ENCODE measurements at places on chromosomes 11 and 22.
A peak's percentile ranks its signal among the peaks of the same experiment; 100 is the strongest.

- no peak for DNase-seq
Measured at GRCh38 chr11:8717876-8718753, 35.5 kb downstream of the RPL27A start.

DNA sequence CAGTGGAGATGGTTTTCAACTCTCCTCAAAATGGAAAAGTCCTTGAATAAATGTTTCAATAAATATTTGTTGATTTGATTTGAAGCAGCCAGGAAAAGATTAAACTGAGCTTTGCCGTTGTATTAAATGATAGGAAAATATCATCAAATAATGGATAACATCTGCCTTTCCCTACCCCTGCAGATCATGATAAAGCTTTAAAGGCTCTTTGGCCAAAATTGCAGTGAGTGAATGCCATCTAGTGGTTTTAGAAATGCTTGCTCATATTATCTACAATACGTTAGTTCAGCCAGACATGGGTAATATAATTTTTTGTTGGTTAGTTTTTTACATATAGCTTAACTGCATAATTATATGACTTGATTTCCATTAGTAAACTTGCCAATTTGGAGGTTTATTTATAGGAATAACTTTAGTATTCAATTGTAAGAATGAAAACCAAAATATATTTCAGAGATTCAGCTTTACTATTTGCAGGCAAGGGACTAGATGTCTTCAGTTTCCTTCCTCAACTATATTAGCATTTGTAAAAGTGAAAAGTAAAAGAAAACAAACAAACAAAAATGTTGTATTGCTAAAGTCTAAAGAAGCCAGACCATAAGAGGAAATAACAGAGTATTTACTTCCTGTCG is 159.2 kb downstream of the MSANTD4 start:
- DNase-seq = no peak

DNA sequence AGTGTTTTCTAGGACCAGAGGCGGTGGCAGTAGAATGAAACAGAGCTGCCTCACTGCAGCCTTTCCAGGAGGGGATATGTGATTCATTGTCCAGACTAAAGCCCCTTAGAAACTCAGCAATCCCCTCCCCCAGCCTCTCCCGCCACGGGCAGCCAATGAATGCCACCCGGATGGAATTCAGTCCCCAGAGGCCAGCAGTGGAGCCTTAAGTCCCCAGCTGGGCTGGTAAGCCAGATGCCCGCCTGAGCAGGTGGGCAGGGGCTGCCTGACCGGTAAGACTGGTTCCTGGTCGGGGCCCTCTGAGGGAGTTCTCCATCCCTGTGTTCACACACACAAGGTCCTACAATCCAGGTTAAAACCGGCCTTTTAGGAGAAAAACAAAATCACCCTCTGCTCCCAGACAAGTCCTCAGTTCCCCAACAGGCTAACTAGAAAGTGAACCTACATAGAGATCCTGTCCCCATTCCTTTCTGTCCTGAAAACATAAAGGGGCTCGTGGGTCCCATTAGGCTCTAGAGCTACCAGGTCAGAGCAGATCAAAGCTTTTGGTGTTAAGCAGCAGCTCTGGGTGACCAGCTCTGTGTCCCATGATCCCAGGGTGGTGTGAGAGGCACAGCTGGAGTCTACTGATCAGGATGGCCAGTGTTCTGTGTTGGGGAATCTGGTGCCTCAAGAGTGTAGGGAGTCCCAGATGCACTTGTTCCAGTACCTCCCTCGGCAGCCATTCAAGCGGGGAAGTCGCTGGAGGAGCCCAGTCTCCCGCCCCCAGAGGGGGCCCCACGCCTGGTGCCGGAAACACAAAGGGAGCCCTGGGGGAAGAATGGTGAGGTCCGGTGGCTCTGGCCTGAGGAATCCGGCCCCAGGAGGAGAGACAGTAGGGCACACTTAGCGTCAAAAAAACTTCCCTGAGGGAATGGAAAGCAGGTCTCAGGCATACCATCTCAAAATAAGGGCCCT is 2.6 kb downstream of the PATZ1 start:
- DNase-seq = no peak

GRCh38 chr11:75532200-75533048 is 6.7 kb upstream of the GDPD5 start:
- peak; percentile 88 for DNase-seq

- DNase-seq = peak; percentile 67
Measured at GRCh38 chr11:64874308-64875240, 3.8 kb downstream of the EHD1 start.

DNA sequence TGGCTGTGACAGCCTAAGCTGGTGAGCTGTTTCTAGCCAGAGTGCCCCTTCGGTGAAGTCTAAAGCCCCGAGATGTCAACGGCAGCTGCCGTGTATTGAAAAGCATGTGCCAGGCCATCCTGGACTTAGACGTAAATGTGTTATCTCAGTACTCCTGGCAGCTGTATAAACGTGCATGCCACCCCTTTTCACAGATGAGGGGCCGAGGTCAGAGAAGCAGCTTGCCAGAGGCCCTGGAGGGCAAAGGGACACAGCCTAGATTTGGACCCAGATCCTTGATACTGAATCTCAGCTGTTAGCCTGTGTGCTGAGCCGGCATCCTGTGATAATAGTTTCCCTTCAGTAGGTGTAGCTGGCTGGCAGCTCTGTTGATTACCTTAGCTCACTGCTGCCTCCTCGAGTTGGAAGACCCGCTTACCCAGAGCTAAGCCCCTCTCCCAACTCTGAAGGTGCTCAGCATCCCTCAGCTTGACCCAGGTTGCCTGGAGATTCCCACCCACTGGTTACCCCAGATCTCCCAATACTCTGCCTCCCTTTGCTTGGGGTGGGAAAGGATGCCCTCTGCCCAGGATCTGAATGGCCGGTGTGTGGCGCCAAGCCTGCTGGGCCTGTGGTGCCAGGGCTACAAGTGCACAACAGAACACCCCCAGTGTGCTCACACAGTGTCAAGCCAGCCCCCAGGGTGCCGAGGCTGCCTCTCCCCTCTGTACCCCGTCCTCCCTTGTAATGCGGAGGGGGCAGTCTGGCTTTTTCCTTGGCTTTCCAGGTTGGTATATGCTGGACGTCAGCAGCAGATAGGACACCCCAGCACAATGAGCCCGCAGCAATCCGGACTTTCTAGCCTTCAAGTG is 59.8 kb upstream of the WNT7B start:
- peak; percentile 62 for DNase-seq

- DNase-seq = peak; percentile 14
Measured at GRCh38 chr22:38138961-38139360, 28.5 kb upstream of the BAIAP2L2 start.

GRCh38 chr22:49272546-49273125 is 555.0 kb downstream of the BRD1 start:
- no peak for DNase-seq
